ENCODE measurements at places on chromosomes 5 and 9.

GRCh38 chr9:123265833-123266232, 2.6 kb downstream of the STRBP start:
- no peak for DNase-seq

DNA sequence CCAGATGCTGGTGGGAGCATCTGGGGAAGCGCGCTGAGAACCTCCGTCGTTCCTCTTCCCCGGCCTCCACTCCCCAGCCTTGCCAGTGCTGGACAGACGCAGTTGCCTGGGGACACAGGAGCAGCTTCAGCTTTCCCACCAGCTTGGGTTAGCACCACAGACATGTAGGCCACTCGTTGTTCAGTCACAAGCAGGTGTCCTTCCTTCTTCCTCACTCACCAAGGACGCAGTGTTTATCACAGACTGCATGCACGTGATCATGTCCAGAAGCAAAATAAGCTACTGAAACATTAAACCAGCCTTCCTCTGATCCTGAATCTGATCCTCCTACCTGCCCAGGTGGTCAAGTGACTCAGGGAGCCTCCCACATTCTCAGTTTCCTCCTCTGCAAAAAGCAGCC, 232.9 kb downstream of the SYK start:
- no peak for DNase-seq

GRCh38 chr9:90568667-90569066, 74.0 kb downstream of the DIRAS2 start:
- no peak for DNase-seq

- no peak for DNase-seq
Observed at GRCh38 chr9:73270967-73271721, 119.5 kb downstream of the ANXA1 start.

DNA sequence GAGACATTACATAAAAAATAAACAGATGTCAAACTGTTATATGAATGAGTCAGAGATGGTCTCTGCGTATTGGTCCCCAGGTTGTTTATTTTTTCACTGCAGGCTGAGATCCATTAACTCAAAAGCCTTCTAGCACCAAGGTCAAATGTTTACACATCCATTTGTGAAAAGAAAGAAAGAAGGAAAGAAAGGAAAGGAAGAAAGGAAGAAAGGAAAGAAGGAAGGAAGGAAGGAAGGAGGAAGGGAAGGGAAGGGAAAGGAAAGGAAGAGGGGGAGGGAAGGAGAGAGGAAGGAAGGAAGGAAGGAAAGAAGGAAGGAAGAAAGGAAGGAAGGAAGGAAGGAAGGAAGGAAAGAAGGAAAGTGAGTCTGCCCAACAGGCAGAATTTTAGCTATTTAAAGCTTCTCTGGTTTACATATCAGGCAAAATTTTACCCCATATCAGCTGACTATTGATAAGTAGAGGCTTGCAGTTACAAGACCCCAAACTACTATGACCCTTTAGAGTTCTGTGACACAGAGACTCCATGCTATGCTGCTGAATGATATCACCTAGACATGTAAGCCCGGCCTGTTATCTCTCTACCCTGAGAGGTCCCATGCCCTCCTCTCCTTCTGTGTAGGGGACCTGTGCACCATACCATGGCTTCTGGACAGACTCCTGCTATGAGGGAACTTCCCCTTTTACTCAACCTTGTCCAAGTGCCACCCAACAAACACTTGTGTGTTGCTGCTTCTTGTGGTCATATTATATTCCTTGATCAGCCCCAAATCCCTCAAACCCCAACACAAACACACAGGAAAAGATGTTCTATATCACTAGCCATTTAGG, 59.0 kb downstream of the DRD1 start:
- DNase-seq: no peak

- DNase-seq: no peak
Observed at GRCh38 chr5:116696366-116696765, 121.7 kb upstream of the SEMA6A start.

DNA sequence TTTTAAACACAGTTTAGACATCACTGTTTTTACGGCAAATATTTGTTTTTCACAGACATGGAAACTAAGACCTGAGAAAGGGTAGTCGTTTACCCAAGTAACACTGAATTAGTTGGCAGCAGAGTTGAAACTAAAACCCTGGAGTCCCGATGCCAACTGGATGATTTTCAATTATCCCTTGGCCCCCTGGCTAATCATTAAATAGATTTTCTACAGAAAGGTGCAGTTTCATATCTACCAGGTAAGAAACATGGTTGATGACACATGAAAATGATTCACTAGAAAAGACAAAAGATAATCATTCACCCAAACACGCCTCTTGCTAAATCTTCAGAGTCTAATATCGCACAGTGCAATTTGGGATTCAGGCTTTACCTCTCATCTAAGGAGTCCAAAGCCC, 136.9 kb downstream of the SEMA5A start:
- DNase-seq: no peak

- no peak for DNase-seq
Observed at GRCh38 chr5:176965633-176966032, 40.9 kb downstream of the UIMC1 start.

DNA sequence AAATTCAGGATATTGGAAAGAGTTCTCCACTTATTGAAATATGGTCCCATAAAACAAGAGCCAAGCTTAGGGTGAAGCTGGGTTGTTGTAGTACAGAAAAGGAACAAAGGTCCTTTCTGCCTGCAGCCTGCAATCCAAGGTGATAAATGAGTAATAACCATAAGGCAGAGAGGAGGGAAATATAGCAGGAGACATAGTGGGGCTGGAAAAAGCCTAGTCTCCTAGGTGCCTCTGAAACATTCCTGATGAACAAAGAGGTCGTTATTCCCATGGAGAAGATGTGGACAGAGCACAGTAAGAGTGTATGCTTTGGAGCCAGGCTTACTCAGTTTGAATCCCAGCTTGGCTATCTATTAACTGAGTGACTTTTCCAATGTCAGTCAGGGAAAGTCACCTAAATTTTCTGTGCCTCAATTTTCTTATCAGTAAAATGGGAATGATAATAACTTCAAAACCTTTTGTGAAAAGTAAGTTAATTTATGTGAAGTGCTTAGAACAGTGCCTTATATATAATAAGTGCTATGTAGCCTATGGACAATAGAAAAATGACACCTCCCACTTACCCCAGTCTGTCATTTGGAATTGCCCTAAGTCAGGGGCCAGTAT, 110.8 kb upstream of the GRIN3A start:
- no peak for DNase-seq

DNA sequence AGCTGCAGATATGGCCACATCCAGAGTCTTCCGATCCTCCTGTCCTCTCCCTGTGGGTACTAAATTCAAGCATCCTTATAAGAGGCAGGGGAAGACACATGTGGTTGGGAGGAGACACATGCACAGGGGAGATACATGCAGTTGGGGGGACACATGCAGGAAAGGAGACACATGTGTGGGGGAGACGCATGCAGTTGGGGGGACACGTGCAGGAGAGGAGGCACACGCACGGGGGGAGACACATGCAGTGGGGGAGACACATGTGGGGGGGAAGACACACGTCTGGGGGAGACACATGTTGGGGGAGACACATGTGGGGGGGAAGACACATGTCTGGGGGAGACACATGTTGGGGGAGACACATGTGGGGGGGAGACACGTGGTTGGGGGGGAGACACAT, 21.2 kb upstream of the OLFM1 start:
- DNase-seq: no peak

DNA sequence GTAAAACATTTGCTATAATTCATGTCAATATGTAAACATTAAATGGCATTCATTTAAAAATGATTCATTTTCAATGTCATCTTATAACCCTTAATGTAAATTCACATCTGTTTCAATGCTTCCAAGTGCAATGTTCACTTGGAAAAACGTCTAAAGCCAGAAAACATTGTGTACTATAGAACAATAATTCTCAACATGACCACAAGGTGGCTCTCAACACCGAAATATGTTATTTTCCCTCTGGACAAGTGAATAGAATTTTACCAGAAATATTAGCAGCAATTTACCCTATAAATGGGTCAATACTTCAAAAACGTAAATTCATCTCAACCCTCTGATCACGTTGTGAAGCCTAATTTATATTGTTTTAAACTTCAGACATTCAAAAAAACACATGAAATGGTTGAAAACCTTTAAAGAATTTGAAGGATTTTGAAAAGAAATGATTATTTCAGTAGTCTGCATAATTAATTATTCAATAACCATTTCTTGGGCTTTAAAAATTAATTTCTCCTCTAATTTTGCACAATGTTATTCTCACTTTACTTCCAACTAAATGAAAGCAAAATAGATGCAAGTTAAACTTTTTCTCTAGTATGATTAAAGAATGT, 11.0 kb downstream of the CDH10 start:
- DNase-seq: no peak

GRCh38 chr9:136051837-136052471, 43.1 kb downstream of the NACC2 start:
- no peak for DNase-seq

DNA sequence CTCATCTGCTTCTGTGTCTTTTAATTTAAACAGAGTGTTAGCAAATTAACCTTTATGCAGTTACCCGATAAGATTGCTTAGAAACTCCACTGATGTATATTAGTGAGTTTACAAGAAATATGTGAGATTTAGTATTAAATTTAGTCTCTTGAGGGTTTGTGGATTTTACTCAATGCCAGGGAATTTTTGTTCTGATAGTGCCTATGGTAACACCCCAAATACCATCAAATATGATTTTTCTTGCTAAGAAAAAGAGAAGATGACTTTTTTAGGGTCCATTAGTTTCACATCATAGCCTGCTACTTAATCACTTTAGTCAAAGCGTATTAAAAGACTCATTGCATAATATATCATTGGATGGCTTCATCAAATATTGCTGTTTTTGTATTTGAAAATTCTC, 224.9 kb downstream of the PCSK5 start:
- no peak for DNase-seq

DNA sequence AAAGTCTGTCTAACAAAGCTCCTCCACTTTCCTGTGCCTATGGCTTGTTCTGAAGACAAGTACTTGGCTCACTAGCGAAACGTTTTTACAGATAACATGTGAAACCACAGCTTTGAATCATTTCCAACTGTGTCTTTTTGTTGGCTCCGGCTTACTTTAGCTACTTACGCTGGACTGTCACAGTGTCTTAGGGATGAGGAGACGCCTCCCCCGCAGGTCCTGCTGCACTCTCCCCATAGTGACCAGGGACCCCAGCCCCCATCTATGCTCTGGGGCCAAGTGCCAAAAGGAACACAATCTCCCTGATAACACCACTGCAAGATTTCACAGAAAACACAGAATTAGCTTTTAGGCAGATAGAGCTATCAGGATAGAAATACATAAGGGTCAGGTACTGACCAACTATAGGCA, 219.1 kb downstream of the ADAMTS6 start:
- DNase-seq: no peak

- DNase-seq: peak; percentile 16
Observed at GRCh38 chr9:89743573-89744254, 138.9 kb downstream of the GADD45G start.

DNA sequence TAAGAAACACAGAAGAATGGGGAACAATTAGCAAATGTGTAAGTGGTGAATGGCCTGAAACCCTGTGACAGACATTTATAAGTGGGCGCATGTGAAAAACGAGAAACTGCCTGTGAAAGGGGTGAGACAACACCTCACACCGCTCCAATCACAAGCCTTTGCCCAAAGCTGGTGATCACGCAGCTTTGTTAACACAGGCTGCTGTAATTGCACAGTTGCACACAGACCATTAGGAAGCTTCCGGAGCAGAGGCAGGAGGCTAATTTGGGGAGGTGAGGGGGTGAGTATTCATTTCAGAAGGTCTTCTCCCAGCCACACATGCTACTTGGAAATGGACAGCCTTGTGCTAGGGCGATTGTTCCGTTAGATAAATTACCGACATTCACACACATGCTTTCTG, 294.0 kb downstream of the MED10 start:
- DNase-seq: no peak

GRCh38 chr9:111860443-111860842, 36.2 kb upstream of the UGCG start:
- no peak for DNase-seq

GRCh38 chr5:99369797-99370593, 441.2 kb upstream of the CHD1 start:
- no peak for DNase-seq

- DNase-seq: no peak
Observed at GRCh38 chr9:133982971-133983720, 9.0 kb downstream of the VAV2 start.

- no peak for DNase-seq
Observed at GRCh38 chr9:101014566-101014965, 14.0 kb upstream of the PLPPR1 start.

- no peak for DNase-seq
Observed at GRCh38 chr5:24642022-24642421, 2.8 kb downstream of the CDH10 start.

DNA sequence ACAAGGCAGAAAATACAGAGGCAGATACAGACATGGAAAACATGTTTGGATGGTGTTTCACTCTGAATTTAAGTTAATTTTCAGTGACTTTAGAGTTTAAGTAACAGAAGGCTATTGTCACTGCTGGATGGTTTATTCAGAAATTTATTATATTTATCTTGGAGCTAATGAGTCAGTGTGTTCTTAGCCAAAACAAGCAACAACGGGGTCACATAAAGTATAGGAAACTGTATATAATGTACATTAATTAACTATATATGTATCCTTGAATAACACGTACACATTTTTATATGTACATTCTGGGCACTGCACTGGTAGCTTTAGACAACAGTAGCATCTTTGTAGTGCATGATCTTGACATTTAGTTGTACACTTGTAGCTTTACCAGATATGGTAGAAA, 30.7 kb downstream of the CYLC2 start:
- no peak for DNase-seq

GRCh38 chr5:43304525-43304924, 8.7 kb downstream of the HMGCS1 start:
- DNase-seq: no peak

- DNase-seq: no peak
Observed at GRCh38 chr9:2022560-2022959, 7.4 kb downstream of the SMARCA2 start.

GRCh38 chr9:127838375-127839078, 15.9 kb downstream of the ENG start:
- no peak for DNase-seq

- no peak for DNase-seq
Observed at GRCh38 chr5:82561797-82562196, 283.6 kb upstream of the RPS23 start.

GRCh38 chr5:2658447-2658846, 93.0 kb downstream of the IRX2 start:
- DNase-seq: no peak
